CD4-positive, alpha-beta T cell treated with Interleukin-4 for 4 hours (primary cell): ENCODE measurements at places on chromosomes 1 and 21.

DNA sequence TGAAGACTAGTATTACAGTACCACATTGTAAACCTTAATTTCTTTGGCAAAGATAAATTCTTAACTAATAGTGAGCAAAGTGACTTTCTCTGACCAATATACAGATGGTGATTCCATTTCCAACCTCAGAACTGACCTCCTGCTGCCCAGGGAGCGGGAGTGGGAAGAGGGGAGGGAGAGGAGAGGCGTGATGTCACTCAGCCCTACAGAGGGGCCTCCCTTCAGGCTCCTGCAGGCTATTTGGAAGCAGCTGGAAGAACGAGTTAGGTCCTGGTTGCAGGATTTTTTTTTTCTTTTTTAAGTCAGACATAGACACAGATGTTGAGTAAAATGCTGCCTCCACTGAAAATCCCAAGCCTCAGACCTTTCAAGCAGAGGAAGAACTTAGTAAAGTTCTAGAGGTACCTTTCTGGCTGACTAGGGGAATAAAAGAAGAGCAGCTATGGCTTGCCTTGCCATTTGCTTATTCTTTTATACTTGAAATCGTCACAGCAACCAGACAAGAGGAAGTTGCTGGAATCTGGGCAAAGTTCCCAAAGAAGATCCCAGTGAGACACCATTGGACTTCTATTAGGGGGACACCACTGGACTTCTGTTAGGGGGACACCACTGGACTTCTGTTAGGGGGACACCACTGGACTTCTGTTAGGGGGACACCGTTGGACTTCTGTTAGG lies 54.5 kb downstream of the EXO1 start:
- DNase-seq: no peak

DNA sequence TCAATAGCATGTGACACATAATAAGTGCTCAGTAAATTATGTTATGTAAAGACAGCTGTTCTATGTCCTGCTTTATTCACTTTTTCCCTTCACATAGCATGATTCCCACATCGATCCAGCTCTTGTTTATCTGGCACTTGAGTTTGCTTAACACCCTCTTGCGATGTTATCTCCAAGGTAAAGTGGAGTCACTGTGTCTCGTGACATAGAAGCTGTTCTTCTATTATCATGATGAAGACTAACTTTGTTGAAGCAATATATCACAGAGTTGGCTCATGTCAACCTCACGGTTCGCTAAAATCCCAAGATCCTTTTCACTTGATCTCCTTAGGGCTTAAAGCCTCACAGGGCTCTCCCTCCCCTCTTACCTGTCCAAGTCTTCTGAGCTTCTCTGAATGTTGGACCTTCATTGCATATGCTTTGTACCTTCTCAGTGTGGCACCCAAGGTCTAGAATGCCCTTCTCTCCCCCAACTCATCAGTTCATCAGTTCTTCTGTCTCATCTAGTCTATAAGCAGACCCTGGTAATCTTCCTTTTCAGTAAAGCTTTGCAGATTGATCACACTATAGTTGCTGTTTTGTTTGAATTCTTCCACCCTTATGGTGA lies 38.0 kb downstream of the PLXNA2 start:
- no peak for DNase-seq

DNA sequence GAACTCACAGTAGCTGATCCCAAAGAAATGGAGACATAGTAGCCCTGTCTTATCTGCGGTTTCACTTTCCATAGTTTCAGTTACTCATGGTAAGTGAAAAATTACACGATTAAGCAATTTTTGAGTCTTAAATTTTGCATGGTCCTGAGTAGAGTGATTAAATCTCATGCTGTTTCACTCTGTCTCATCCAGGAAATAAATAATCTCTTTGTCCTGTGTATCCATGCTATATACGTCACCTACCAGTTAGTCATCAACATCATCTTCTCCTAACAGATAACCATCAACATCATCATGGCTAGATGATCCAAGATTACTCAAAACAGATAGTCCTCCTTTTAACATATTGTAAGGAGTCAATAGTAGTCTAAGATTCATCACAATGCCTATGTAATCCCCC lies 1589.3 kb downstream of the BRINP3 start:
- no peak for DNase-seq

DNA sequence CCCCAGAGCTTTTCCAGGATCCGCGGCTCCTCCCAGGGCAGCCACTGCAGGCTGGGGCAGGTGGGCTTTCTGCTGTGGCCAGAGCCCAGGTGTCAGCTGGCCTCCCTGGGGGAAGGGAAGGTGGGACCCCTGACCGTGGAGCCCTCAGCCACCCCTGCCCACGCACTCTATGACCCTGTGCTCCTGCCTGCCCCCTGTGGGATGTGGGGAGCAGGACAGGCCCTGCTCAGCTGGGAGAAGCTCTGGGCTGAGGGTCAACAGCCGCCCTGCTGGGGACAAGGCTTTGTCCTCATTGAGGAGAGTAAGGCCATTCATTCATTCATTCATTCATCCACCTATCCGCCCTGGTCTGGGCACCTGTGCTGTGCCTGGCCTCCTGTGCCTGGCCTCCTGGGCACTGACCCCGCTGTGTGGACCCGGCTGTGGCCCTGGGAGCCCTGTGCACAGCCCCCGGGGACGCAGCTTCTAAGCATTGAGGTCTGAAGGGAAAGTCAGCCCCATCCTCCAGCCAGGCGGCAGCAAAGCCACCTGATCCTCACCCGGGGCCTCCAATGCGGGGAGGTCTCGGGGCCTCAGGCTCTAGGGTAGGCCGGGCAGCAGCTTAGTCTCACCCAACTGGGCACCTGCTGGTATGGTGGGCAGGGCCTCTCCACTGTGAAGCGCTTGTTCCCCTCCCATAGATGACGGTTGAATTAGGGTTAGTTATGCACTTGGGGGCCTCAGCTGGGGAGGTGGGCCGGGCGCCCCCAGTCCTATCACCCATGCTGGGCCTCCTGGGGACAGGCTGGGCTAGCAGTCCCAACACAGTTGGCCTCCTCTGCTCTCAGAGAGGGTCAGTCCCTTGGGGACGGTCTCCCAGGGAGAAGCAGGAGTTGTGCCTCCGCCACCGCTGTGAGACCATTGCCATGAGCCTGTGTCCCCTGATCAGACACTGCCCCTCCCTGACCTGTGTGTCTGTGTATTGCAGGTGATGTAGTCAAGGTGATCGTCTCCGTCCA lies 6.0 kb downstream of the TNFRSF14 start:
- DNase-seq: no peak

DNA sequence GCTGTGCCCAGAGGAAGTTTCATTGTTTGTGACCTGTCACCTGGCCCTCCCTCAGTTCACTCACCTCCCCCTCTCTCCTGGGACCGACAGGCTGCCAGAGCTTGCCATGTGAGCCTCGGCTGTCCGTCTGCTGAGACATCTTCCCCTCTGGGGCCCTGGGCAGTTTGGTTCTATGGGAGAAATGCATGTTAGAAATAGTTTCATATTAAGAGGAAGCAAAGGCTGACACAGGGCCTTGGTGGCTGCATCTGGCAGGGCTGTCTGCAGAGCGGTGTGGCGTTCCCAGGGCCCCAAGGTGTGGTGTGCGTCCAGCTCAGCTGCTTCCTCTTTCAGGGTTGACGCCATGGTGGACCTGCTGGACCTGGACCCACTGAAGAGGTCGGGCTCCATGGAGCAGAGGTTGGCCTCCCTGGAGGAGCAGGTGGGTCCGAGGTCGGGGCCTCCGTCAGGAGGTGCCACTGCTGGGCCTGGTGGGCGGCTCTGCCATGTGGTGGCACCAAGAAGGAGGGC lies 31.9 kb upstream of the LRRC3 start:
- DNase-seq: no peak

GRCh38 chr1:8211251-8211882 lies 106.5 kb upstream of the SLC45A1 start:
- no peak for DNase-seq

DNA sequence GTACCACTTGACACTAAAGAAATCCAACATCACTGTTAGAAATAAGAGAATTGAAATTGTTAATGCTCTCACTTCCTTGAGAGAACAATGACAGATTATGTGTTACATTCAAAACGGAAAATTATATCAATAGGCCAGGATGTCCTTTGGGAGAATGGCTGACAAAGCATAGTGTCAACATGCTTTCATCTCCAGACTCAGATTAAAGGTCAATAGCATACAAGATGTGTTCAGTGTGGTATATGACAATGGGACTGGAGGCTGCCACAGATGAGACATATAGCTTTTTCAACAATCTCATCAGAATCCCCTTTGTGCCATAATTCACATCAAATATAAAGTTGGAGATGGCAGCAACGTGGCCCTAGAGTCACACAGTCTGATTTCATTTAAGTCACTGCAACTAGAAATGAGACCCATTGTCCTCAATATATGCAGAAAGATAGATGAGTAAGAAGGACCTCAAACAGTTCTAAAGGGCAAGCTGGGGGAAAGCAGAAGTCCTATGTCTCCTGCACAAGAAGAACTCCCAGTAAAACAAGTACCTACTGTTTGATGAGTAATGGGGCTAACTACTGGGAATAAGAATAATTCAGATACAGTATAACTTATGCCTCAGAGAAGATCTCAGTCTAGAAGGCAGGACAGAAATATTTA lies 327.9 kb downstream of the TTLL7 start:
- DNase-seq: no peak

DNA sequence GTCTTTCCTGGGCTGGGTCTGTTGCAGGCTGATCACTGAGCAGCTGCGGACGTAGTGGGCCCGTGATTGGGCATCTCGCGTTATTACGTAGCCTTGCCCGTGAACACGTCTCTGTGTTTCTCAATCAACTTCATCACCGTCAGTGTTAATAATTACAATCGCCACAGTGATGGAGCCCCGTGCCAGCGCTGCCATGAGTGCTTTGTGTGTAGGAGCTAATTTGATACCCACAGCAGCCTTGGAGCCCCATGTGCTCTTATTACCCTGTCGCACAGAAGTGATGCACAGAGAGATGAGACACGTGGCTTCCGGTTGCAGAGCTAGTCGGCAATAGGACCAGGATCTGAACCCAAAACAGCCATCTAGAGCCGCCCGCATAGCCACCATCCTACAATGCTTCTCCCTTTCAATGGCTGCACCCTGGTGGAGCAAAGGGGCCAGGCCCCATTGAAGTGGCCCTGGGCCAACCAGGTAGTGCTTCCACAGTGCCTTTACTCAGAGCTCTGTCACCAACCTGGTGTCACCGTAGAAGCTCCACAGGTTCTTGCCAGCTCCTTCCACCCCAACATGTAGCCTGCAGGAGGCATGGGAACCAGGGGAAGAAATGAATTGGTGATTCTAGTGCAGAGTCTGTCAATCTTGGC lies 398.5 kb upstream of the VAMP3 start:
- DNase-seq: no peak

GRCh38 chr1:86466986-86467385 lies 1.7 kb upstream of the CLCA1 start:
- DNase-seq: no peak

DNA sequence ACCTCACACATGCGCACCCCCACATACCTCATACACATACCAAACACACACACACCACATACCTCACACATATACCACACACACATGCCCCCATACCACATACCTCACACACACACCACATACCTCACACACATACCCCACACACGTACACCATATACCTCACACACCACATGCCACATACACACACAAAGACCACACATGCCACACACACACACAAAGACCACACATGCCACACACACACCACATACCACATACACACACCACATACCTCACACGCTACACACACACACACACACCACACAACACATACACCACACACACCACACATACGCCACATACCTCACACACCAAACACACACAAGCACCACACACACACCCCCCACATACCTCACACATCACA lies 30.0 kb downstream of the HIVEP3 start:
- peak; percentile 24 for DNase-seq

DNA sequence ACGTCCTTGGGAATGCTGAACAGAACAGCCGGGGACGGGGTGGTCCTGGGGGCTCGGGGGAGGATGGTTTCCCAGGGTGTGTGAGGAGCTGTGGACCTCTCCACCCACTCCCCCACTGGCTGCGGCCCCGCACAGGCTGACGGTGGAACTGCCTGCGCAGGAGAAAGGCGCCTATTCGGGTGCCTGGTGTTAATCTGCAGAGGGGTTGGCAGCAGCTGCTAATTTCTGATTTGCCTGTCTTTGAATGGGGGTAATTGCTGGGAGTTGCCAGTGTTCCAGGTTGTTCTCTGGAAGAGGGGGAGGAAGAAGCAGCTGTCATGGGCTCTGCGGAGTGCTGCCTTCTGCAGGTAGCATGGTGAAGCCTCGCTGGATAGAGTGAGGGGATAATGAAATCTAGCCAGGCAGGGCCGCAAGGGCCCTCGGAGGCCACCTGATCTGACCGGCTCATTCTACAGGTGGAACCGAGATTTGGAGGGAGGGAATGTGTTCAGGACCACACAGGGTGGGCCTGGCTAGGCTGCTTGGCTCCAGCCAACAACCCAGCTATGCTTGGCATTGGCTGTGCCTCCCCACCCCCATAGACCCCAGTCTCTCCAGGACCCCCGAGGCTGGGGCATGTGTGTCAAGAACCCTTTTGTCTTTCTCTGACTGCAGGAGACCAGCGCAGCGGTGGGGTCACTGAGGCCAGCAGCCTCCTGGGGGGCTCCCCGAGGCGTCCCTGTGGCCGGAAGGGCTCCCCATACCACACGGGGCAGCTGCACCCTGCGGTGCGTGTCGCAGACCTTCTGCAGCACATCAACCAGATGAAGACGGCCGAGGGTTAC lies 67.1 kb downstream of the PTPRU start:
- no peak for DNase-seq

DNA sequence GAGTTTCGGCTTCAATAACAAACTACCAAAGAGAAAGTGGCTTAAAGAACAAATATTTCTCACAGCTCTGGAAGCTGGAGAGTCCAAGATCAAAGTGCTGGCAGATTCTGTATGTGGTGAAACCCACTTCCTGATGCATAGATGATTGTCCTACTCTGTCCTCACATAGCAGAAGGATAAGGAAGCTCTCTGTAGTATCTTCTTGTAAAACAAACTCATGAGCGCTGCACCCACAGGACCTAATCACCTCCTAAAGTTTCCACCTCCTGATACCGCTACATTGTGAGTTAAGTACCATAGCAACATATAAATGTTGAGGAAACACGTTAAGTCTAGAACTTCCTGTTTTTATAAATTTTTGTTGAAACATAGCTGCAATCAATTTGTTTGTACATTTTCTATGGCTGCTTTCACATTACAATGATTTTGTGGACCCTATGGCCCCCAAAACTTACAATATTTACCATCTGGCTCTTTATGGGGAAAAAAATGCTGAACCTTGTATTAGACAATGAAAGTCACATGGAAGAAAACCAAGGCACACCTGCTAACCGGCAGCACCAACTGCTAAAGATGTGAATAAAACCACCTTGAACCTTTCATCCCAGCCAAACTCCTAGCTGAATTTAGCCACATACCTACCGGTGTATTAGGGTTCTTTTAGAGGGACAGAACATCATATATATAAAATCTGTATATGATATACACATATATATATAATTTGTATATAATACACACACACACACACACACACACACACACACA lies 1423.4 kb downstream of the NCAM2 start:
- DNase-seq: peak; percentile 0

DNA sequence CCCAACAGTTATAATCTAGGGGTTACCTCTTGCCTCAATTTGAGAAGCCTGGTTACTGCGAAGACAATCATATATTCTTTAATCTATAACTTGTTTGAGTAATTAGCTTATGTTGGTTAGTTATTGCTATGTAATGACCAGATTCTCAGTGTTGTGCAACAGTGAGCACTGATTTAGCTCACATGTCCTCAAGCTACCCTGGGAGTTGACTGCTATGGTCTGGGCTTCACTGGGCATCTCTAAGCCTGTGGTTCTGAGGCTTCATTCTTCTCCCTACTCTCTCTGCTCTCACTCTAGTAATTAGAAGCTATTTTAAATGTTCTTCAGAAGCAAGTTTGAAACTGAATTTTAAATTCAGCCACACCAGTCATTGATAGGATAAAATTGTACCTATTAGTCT lies 371.8 kb downstream of the PBX1 start:
- no peak for DNase-seq
